Hindlimb muscle (tissue), 1 donor: ENCODE measurements at places on chromosomes 5 and 9.

DNA sequence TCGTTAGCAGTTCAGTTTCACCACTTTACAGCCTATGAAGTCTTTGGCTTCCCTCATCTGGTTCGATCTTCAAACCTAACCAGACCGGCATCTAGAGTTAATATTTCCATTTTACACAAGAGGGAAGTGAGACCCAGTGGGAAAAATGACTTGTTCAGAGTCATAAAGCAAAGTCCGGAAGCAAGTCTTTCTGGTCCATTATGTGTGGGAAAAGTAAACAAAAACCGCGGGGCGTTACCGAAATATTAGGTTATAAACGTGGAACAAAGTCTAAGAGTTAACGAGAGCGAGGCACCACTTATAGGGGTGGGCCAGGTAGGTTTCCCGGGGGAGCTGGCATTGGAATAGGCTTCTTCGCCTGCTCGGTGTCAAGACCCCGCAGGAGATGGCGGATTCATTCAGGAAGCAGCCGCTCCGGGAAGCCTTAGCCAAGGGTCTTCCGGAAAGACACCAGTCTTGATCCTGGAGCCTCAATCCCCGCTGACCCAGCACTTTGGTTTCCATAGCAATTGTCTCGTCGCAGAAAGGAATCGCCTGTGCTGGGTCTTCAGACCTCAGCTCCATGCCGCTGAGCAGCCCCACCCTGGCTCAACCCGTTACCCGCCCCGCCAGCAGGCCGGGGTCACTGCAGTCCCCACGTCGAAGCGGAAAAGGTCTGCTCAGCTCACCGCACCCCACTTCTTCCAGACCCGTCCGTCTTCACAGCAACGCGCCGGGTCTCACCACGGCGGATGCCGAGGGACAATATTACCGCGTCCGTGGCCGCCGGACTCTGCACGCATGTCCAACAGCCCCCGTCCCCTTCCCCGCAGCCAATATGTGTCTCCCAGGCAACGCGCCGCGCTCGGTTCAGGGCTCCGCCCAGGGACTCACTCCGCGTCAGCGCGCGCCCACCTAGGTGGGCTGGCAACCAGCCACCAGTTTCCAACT lies at the start of gene C5orf52:
Gene C5orf52, plus strand, starts transcription at position 872 of the 930 bp plus-strand sequence. CDS start 82 bp downstream, outside the sequence.
- peak; percentile 71 for DNase-seq

- no peak for DNase-seq
Observed at GRCh38 chr9:132647355-132647754, 22.4 kb downstream of the DDX31 start.

DNA sequence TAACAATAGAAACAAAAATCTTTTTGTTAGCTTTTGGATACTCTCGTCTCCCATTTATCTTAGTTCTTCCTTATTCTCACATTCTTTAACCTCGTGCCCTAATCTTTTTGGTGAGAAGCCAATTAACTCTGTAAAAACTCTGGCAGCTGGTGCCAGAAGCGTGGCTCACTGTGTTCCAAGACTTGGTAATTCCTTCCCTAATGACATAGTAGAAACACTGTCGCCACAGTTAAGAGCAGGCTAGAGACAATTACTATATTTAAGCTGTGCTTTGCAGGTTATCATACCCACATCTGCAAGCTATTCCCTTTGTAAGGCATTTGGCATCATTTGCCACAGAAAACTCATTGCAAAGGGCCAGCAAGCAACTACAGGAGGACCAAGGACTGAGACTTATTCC lies 160.9 kb upstream of the PIK3R1 start:
- no peak for DNase-seq

DNA sequence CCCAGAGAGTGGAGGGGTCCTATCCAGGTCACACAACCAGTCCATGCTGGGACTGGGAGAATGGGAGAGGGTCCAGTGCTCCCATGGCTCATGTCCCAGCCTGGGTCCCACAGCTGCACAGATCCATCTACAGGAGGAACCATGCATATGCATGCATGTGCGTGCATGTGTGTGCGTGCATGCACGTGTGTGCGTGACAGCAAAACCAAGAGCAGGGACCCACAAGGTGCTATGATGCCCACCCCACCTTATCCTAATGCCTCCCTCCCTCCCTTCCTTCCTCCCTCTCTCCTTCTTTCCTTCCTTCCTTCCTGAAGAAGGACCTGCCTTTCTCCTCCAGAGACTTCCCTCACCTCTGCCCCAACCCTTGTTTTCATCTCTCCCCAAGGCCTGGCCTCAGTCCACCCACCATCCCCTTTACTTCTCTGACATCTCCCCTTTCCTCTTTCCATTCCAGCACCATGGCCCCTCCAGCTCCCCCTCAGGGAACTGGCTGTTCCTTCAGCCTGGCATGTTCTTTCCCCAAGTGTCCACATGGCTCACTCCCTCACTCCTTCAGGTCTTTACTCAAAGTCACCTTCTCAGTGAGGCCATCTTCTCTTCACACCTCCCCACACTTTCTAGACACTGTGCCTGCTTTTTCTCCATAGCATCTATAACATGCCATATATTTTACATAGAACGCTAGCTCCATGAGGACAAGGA lies 21.8 kb downstream of the AQP7 start:
- no peak for DNase-seq

- DNase-seq = no peak
Observed at GRCh38 chr9:95089257-95090022, 228.1 kb downstream of the FANCC start.

DNA sequence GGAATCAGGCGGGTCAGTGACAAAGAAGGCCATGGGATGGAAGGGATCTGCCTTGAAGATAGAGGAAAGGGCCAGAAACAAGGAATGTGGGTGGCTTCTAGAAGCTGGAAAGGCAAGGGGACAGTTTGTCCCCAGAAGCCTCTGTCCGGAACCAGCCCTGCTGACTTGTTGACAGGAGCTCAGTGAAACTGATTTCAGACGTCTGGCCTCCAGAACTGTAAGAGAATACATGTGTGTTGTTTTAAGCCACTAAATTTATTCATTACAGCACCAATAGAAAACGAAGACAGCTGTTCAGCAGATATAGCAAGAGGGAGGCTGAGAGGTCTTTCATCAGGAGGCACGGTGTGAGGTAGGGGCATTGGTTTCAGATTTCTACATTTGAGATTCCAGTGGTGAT lies 422.5 kb downstream of the KDM4C start:
- DNase-seq = no peak

GRCh38 chr9:33044677-33045282 lies 19.7 kb downstream of the DNAJA1 start:
- DNase-seq = peak; percentile 20
